ENCODE measurements at places on chromosomes 3 and 15.
A peak's percentile ranks its signal among the peaks of the same experiment; 100 is the strongest.

- DNase-seq: no peak
Observed at GRCh38 chr3:37197810-37198371, 23.5 kb upstream of the LRRFIP2 start.

DNA sequence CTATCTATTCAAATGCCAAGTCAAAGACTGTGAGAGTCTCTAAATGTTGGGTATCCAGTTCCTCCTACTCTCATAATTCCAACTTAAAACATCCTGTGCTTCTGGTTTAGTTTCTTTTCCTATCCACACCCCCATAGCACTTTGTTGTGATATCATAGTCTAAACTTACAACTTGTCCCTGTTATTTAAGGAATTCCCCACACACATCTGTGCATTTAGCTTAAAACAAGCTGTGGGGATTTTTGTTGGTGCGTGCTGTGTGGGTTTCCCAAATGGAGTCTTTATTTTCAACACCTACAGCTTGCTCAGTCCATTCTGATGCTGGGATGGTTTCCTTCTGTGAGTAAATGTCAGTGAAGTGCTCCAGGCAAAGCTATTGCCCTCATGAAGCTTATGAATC lies 167.3 kb downstream of the GMNC start:
- no peak for DNase-seq

DNA sequence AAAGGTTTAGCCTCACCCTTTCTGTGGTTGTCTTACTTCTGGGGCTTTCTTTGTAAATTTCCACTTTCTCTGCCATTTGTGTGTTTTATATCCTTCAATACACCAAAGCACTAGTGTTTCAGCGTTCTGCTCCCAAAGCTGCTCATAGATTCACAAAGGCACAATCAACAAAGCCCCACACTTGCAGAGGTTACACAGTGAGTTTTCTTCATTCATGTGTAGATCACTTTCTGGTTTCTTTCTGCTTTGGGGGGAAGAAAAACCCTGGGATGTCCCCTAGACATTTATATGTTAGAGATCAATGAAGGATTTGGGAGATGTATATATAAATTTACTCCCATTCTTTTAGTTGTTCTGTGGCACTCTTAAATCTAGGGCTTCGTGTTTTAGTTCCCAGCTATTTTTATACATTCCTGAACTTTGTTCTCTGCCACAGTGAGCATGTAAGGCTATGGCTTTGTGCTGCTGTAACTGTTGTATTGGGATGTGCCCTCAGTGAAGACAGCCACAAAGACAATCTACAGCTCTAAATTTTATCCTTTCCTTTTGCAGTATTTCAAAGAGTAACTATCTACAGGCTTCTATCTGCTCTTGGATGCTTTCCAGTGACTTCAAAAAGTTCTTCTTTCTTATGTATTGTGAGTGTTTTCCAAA lies 636.5 kb downstream of the ZBBX start:
- DNase-seq: no peak

GRCh38 chr3:178112134-178112533 lies 424.1 kb upstream of the KCNMB2 start:
- DNase-seq: no peak

GRCh38 chr3:111802163-111802625 lies 56.9 kb upstream of the PHLDB2 start:
- no peak for DNase-seq

DNA sequence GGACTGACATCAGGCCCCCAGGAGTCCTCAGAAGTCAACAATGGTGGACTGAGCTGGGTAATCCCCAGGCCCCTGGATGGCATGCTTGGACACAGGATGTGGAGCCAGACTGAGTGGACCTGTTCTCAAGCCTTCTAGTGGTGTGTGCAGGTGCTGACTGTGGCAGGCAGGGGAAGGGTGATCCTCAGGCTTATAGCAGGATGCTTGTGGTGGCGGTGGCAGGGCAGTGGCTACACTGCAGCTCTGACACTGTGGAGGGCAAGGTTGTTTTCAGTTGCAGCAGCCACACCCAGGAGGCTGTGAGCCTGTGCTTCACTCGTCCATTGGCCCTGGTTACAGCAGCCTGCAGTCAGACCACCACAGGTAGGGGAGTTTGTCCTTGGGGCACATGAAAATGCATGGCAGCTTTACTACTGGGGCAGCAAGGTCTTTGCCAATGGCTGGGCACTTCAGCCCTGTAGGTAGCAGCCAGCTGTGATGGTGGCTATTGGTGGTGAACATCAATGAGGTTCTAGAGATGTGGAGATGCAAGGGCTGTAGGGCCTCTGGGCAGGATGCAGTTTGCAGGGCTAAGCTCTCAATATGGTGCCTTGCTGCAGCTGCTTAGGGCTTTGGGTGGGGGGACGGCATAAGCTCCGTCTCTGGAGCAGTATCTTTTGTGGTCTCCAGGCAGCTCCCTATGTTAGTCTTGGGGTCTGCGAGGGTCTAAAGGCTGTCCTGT lies 17.5 kb upstream of the MYO5A start:
- no peak for DNase-seq

DNA sequence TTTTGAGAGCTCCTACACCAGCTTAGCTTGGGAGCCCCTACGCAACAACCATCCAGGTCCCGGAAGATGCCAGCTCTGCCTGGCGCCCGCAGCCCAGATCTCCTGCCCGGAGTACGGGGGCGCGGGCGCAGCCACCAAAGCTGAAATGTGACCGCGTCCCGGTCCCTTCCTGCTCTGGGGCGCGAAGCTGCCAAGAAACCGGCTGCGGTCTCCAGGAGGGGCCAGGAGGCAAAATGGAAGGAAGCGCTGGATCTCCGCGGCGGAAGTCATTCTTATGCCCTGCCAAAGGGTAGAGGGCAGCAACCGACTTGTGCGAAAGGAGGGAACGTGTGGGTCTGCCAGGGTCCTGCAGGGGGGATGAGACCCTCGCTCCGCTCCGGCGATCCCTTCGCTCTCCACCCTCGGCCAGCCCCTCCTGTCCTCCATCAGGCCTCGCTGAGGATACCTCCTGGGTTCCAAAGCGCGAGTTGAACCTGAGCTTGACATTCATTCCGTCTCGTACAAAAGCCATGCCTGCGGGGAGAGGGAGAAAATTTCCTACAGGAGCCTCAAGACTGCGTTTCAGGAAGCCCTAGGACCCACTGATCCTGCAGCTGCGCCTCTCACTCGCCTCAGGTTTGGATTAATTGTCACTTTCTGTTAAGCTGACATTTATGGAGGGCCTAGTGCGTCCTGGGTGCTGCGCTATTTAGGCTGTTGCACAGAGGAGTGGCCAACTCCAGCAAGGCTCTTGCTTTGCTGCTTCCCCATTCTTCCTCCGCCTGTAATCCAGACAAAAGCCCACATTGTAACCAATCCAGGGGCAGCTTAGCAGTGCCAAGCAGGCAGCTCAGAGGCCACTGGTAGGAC lies 98.3 kb upstream of the VGLL3 start:
- no peak for DNase-seq

DNA sequence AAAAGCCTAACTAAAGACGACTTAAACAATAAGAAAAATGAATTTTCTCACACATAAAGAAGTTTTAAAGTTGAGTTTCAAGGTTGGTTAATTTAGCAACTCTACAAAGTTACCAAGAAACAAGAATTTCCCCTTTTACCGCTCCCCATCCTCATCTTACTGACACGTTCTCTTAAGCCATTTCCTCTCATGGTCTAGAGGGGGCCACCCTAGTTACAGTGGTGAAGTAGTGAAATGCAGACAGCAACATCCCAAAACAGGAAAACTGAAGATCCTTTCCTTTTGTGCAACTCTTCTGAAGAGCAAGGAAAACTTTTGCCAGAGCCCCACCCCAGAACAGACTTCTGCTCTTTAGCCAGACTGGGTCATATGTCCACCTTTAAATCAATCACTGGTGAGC lies 17.3 kb upstream of the SOX14 start:
- DNase-seq: no peak

DNA sequence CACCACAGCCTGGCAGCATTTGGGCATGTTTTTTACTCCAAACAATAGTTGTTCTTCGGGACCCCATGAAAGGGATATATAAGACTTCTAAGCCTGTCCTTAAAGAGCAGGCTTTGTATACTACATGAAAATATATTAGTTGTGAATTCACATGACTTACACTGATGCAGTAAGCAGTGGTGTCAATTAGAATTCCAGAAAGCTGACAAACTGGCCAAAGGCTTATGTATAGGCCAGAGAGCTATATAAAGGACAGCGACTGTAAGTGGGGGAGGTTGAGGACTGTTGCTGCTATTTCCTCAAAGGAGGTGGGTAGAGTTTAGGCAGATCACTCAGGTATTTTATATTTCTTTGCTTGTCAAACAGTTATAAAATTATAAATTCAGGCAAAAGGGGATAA lies 24.8 kb downstream of the KPNA4 start:
- no peak for DNase-seq

DNA sequence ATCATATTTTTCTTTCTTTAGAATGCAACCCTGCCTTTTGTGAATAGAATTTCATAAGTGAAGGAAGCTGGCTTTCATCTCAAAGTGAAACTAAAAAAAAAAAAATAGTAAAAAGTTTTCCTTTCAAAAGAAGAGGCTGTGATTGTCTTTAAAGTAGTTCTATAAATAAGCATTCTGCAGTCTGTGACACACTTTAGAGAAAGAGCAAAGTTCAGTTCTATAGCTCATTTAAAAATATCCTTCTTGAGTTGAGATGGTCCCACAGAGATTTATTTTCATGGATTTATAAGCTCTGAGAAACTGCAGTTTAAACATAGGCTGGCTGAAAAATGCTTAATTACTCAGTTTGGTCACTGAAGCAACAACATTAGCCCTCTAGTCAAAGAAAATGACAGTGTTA lies 36.1 kb upstream of the CNTN6 start:
- DNase-seq: no peak

- DNase-seq: peak; percentile 69
Observed at GRCh38 chr15:74614744-74615507, 710 bp upstream of the CLK3 start.

All from stimulated activated CD8-positive, alpha-beta memory T cell treated with anti-CD3 and anti-CD28 coated beads, Interleukin-7, amount 100 ng/mL, for 24 hours (primary cell).